ENCODE measurements at places on chromosomes 5 and 9.

DNA sequence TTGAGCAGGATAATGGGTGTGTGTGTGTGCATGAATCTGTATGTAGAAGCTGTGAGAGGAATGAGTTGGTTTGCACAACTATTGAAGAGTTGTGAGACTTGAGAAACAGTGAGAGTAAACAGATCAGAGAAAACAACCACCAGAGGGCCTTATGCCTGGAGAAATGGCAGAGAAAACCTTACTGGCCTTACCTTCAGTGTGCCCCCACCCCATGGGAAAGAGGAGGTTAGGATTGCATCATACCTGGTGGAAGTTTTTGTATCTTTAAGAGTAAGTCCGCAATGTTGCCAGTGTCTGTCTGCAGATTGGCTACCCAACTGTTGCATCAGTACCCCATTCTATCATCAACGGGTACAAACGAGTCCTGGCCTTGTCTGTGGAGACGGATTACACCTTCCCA lies 1909.4 kb upstream of the WWC1 start:
- no peak for DNase-seq

- no peak for DNase-seq
These were observed 28.8 kb downstream of the CNTFR start for GRCh38 chr9:34560599-34561214.

- DNase-seq, result no peak
These were observed 36.4 kb downstream of the PARP8 start for GRCh38 chr5:50702615-50703366.

GRCh38 chr9:11457825-11458790 lies 845.3 kb upstream of the PTPRD start:
- no peak for DNase-seq

DNA sequence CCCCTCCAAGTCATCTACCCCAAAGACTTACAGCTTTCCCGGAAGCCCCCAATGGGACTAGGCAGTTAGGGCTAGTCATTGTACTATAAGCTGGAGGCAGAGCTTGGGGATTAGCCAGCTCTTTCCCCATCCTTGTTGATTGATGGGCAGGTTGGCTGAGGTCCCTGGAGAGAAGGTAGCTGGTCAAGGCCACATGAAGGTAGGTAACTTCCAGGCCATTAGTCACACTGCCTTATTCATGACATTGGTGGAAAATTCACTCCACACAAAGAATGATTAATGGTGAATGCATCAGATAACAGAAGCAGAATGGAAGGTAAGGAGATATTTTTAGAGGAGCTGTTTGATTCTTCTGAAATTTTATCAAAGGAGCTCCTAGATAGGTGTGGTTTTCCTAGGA lies 49.5 kb upstream of the TGFBR1 start:
- DNase-seq, result no peak

DNA sequence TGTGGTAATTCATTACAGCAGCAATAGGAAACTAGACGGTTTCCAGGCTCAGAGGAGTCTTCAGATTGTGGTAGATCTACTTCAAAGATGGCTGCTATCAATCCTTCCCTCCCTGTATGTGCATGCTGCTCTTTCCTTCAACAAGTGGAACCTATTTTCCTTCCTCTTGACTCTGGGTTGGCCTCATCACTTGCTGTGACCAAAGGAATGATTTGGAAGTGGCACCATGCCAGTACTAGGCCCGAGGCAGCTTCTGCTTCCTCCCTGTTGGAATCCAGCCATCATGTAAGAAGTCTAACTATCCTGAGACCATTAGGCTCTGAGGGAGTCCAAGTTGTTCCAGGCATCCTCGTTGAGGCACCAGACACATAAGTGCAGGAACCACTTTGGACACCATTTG lies 46.5 kb upstream of the MCTP1 start:
- DNase-seq, result no peak

All from NCI-H187 (cell line).